ENCODE measurements at places on chromosomes 3 and 15.

DNA sequence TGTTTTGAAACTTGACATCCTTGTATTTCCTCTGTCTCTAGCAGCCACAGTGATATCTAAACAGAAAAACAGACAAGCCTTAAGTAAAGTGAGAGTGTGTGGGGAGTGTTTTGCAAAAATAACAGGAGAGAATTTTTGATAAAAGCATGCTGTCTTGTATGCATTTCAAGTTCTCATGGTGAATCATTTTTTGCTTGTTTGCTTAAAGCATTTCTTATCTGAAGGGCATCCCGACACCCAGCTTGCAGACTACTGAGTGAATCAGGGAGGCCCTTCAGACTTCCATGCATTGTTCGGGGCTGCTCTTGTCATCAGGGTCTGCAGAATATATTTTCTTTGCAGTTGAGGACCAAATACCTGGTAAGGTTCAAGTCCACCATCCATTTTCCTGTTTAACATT lies 8.5 kb downstream of the CGNL1 start:
- no peak for DNase-seq

- DNase-seq: no peak
These were observed 202.7 kb downstream of the EDEM1 start for GRCh38 chr3:5390221-5390620.

GRCh38 chr15:66748708-66749035 lies 46.6 kb downstream of the SMAD6 start:
- DNase-seq: no peak

DNA sequence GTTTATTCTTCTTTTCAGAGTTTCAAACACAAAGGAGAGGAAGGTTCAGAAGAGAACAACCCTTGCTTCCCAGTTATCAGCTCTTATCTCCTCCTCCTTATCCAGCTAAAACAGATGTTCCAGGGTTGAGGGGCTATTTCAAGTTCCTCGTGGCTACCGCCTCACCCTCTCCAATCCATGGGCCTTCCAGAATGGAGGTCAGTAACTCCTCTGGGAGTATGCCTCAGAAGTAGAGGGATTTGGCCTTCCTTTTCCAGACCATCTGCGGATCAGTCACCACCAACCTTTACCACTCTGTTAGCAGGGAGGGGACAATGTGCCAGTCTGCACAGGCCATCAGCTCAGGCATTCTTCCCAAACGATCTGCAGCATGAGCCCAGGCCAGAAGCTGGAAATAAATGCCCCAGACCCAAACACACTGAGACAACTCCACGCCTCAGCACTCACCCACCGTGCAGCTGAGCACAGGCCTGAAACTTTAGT lies 14.8 kb downstream of the HTR3C start:
- no peak for DNase-seq

DNA sequence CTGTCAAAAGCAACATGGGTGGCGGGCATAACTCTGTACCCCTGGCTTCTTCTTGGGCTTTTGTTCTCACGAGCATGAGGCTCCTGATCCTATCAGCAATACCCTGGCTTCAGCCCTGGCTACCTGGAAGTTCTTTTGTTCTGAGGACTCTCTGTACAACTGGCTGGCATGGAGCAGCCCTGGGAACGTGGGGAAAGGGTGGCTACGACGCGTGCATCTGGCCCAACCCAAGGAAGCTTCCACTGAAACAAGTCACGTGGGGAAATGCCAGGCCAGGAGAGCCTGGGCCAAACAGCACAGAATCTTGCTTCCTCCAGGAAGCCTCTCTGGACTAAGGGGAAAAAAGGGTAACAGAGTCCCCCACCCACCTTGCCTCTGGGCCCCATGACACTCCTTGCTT lies 22.7 kb upstream of the ATP2B2 start:
- DNase-seq: no peak

- DNase-seq: no peak
These were observed 71.9 kb upstream of the FEZF2 start for GRCh38 chr3:62445275-62445674.

- DNase-seq: no peak
These were observed 1.1 kb downstream of the WDR72 start for GRCh38 chr15:53758412-53758811.

GRCh38 chr3:58188173-58188564 lies 22.6 kb downstream of the DNASE1L3 start:
- no peak for DNase-seq

GRCh38 chr3:71466483-71466882 lies 117.0 kb downstream of the FOXP1 start:
- no peak for DNase-seq

DNA sequence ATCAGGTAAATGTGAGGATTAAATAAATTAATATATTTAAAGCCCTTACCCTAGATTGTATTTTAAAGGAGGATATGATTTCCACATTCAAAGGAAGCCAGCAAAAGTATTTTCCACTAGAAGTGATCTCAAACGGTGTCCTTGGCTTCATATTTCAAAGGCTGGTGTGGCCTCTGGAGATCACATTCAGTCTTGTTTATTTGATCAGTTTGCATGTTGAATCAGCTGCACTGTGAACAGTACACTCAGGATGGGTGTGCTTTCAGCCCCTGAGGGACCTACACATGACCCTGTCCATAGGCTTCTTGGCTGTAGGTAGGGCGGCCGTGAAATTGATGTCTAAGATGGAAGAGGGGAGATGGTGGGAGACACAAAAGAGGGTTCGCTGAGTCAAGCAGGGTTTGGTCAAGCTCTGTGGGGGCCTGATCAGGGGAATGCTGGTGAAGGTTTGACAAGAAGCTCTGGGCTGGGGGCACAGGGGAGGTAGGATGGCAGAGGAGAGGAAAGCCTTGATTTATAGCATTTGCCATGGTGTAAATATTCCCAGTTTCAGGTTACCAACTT lies 21.9 kb downstream of the CYP8B1 start:
- DNase-seq: peak; percentile 50

Measured in NCI-H146 (cell line).